ENCODE measurements at places on chromosomes 2 and 18.

GRCh38 chr2:79004680-79005079 lies 20.8 kb upstream of the REG3G start:
- no peak for DNase-seq

- DNase-seq, result no peak
Measured at GRCh38 chr18:25633563-25633962, 281.6 kb upstream of the ZNF521 start.

DNA sequence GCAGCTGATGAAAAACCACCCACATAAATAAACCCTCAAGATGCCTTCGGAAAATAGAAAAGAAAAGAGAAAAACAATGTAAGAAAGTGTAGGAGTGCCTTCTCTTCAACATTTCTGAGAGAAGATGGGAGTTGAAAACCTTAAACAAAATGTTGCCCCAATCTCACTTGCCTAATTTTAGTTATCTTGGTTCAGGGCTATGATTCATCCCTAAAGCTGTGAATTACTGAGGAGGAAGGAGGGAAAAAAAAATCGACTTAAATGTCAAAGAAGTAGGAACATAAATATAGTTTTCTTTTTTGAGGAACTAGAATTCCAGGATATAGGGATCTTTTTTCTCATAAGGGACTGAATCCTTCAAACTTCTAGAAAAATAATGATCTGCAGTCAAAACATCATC lies 360.3 kb downstream of the TGIF1 start:
- no peak for DNase-seq

DNA sequence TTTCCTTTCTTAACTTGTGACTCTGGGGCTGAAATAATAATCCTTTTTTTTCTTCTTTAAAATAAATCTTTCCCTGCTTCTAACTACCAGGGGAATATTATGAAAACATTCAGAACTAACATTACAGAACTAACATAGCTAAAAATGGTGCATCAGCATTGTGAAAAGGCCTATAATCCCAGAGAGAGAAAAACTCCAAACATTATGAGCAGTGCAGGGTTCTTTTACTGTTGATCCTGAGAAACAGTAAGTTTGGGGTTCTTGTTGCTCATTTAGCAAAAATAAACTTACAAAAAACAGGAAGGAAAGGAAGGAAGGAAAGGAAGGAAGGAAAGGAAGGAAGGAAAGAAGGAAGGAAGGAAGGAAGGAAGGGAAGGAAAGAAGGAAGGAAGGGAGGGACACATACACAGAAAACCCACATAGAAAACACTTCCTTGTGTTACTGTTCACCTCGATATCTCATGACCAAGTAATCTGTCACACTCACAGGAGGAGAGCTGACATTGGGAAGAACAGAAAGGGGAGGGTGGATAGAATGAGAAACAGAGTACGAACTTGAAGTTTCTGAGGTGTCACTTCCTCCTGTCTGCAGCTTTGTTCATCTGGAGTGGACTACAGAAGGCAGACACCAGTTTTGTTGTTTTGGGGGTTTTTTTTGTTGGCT lies 18.4 kb upstream of the PIK3C3 start:
- DNase-seq, result no peak

Measured in testis (tissue), 5 donors.